ENCODE measurements at places on chromosomes 12 and 14.

GRCh38 chr14:86543521-86543920, 1013.6 kb downstream of the FLRT2 start:
- DNase-seq: no peak

DNA sequence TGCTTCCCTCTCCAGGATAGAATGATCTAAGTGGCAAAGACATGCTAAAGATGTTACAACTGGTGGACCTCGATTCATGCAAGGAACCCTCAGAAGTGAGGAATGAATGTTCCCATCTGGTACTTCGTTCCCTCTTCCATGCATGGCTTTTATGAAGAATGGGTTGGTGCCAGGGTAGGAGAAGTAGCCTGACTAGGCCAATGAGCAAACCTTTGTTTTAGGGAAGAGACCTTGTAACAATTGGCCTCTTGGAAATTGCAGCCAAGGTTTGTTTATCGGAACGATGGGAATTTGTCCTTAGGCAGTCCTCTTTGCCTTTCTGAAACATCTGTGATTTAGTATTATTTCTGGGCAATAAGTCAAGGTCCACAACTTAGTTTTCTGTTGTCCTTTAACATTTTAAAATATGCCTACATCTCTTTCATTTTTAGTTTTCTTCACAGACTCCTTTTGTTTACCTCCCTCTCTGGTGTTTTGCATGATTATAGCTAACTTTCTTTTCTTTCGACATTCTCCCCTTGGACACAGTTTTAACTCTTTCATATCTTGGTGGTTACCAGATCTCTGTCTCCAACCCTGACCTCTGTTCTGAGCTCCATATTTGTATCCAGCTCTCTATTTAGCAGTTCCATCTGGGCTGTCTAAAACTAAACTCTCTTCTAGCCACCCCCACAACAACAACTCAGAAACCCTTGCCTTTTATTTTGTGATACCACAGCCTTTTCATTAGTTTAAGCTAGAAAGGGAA, 70.0 kb downstream of the DIP2B start:
- DNase-seq: no peak

DNA sequence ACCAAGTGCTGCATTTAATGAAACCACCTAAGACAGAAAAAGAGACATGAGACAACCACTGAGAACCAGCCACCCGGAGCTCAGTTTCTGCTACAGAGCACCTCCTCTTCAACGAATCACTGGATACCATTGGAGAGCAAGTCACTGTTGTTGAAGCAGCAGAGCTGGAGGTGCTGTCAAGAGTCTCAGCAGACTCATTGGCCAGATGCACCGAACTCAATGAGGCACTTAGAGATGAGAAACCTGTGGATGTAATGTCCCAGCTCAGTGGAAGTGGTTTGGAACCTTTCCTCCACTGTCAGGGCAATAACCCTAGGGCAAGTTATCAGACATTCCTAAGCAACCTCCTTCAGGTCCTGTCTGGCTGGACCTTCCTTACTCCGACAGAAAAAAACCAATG, 13.1 kb downstream of the NPC2 start:
- no peak for DNase-seq

GRCh38 chr14:37406095-37406494, 189.0 kb downstream of the FOXA1 start:
- DNase-seq: no peak

GRCh38 chr14:93707475-93707874, 80.8 kb downstream of the PRIMA1 start:
- DNase-seq: no peak

GRCh38 chr14:72902801-72903530, 9.1 kb upstream of the DPF3 start:
- DNase-seq: no peak

DNA sequence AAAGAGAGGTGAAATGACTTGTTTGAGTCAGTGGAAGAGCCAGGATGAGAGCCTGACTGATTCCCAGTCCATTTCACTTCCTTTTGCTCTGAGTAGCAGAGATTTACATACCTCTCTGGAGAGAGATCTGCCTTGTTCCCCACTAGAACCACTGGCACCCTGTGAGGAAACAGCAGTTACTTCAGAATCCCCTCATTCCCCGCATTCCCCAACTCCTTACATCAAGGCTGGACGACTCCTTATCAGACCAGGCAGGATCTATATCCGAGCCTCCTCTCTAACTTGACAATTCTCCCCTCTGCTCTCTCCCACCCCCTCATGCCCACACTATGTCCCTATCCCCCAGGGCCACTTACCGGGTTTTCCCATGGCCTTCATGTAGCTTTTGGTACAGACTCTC, 3.7 kb downstream of the RHEBL1 start:
- DNase-seq: no peak

DNA sequence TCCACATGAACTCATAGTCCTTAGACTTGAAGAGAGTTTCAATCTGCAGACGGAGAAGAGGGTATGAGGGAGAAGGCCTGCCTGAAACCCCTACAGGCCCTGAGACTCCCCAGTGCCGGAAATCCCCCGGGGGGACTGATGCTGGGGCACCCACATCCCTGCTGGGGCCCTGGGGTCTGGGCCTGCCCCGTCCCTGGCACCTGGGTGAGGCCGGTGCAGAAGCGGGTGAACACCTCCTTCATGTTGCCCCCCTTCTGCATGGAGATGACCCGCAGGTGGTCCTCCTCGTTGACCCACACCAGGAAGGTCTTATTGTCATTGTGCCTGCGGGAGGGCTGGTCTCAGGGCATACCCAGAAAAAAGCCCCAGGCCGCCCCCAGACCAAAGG, 2.4 kb downstream of the CKB start:
- no peak for DNase-seq

DNA sequence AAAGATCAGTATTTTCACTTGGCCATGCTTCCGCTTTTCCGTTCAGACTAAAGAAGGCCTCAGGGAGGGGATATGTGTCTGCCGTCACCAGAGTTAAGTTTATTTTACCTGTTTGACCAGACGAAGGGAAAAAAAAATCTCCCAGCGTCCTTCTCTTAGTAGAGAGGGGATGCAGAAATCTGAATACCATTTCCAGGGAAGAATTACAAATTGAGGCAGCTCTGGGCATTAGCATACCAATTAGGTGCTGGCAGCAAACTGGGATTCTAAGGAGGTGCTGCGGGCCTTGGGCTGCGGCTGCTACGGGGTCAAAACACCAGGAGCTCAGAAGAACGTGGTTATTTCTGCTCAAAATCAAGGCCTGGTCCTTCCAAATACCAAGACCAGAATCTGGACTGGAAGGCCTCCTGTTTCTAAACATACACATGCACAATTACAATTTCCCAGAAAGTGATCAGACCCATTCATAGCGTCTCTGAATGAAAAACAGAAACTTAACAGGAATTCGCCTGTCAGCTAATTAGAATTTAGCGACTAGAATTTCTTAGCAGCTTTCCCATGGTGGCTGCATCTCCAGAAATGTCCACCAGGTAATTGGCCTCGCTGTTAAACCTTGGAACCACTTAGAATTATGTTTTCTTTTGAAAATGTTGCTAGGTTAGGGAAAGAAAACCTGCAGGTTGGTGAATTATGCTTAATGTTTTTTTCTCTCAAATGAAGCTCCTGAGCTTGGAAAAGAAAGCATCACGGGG, 617.0 kb downstream of the VRK1 start:
- DNase-seq: no peak

- no peak for DNase-seq
Observed at GRCh38 chr12:22860926-22861325, 236.0 kb downstream of the ETNK1 start.

DNA sequence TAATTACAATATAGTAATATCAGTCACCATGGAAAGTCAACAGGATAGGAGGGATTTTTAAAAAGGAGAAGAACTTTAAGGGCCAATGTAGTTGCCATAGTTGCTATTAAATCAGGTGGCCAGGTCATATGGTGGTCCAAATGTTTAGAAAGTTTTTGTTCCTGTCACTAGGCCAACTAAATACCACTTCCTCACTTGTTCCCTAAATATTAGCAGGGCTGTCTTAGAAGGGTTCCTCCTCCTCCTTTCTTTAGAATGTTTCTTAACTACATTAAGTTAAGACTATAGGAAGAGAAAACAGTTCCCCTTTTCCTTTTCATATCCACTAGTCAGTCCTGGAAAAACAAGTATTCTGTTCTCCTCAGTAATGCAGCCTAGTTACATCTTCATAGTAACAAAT, 50.3 kb downstream of the MON2 start:
- no peak for DNase-seq

GRCh38 chr14:99252443-99252939, 19.5 kb downstream of the BCL11B start:
- DNase-seq: no peak

DNA sequence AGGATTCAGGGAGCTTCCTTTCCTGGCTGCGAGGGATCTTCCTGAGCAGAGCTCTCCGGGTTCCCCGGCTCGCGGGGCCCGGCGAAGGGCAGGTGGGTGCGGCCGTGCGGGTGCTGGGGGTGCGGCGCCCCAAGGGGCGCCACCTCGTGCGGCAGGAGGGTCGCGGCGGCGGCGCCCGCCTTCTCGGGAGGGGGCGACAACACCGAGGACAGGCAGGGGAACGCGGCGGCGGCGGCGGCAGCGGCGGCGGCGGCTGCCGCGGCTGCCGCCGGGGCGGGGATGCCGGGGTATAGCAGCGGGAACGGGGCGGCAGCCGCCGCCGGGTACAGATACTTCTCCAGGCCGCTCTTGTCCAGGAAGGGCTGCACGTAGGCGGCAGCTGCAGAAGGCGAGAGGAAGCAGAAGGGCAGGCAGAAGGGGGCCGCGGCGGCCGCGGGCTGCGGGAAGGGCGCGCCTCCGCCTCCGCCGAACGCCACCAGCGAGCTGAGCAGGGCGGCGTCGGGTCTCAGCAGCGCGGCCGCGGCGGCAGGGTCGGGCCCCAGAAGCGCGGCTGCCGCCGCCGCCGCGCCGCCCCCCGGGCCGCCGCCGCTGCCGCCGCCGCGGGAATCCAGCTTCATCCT, 2.7 kb downstream of the BHLHE41 start:
- no peak for DNase-seq

- peak; percentile 37 for DNase-seq
Observed at GRCh38 chr12:645563-646071, 17.6 kb downstream of the NINJ2 start.

- no peak for DNase-seq
Observed at GRCh38 chr12:132546647-132547046, 56.7 kb downstream of the FBRSL1 start.

Data from H4 (cell line).